Astrocyte of the hippocampus (primary cell): ENCODE measurements at places on chromosomes 4 and X.

GRCh38 chr4:19259920-19260319 lies 991.8 kb upstream of the SLIT2 start:
- DNase-seq: no peak

GRCh38 chr4:42641161-42641560 lies 15.7 kb downstream of the ATP8A1 start:
- DNase-seq: no peak

DNA sequence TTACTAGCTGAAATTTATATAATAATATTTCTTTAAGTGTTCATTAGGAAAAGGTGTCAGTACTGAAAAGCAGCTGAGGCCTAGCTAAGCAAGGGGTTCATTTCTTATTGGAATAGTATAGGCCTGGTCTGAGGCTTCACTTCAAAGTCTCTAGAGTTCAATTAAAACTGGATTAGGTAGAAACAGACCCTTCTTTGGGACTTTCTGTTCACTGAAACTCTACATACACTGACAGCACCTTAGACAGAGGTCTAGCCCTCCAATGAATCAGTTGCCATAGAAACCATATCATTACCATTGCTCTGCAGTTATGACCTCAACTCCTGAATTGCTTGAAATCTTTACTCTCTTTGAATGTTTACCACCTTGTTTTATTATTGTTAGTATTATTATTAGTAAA lies 86.4 kb upstream of the MAB21L2 start:
- DNase-seq: no peak

GRCh38 chr4:159308566-159309340 lies 205.9 kb downstream of the RAPGEF2 start:
- peak; percentile 42 for DNase-seq

DNA sequence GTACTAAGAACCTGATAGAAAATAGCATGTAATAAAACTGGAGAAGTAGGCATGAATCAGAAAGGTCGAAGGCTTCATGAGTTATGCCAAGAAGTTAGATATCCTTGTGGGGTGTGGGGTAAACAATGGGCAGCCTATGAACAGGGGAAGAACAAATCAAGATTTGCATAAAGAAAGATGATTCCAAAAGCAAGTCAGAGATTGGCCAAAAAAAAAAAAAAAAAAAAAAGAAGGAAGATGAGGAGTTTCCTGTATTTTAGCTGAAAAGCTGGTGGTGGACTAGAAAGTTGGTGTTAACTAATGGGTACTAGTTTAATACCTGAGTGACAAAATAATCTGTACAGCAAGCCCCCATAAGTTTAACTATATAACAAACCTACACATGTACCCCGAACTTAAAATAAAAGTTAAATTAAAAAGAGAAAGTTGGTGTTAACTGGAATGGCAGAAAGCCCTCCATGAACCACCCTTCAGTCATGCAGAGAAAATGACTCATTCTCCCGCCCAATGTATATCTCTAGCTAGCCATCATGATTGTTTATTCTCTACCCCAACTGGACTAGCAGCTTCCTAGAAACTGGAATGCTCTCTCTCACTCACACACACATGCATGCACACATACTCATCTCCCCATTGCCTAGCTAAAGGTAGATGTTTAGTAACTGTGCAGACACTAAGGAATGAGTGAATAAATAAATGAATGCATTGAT lies 41.7 kb downstream of the ATP11C start:
- DNase-seq: peak; percentile 18

DNA sequence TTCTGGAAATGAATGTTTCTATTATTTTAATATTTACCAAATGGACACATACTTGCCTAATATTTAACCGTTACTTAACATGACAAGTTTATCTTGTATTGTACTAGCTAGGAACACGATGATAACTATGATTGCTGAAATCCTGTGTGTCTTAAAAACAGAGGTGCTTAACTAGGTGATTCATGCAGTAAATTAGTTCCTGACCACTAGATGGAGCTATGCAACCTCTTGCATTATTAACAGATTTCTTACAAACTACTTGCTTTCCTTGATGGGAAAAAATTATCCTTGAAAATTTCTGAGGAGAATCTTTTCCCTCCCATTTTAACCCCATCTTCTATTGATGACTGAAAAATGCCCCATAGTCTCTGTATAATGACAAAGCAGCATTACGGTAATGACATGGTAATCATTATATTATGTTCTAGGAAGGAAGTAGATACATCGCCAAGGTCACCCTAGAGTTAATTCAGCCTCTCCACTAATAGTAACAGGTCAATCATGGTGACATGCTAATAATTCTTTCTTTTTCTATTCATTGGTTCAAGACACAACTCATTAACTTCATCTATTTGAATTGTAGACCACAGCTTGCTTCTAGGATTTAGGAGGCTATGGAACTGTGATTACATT lies 844.2 kb downstream of the RAPGEF2 start:
- peak; percentile 84 for DNase-seq

DNA sequence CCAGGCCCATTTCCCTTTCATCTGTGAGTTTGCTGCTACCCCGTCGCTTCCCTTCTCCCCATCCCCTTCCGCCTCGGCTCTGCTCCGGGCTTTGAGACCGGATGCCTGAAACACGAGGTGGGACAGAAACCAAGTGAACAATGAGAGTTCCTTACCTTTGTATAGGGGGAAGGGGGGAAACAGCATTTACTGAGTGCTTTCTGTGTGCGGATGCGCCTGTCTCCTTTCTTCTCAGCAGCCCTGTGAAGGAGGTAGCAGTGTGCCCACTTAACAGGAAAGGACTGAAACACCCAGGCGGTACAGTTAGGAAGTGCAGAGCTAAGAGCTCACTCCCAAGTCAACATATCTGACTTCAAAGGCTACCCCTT lies 43.2 kb upstream of the TMSB15B start:
- DNase-seq: peak; percentile 56

DNA sequence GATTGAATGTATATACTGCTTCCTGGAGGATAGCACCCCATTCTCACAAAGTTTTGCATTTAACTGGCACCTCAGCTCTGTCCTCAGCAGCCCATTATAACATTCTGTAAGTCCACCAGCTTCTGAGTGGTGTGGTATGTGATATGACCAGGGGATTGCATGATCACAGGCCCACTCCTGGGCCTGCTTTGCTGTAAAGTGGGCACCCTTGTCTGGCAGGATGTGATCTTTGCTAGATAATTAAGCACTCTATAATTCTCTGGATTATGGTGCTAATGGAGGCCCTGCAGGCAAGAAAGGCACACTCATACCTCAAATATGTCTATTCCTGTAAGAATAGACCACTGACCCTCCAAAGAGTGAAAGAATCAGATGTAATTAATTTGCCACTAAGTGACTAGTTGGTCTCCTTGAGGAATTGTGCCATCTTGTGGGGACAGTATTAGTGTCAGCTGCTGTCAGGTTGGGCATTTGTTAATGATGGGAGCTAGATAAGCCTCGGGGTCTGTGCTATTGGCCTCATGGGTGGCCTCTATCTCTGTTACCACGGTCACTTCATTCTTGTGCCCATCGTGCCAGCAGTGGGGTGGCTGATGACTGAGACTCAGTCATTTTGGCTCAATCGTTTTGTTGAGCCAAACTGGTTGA lies 2.2 kb upstream of the CFI start:
- peak; percentile 87 for DNase-seq

- DNase-seq: no peak
Measured at GRCh38 chrX:19708683-19709082, 178.7 kb downstream of the SH3KBP1 start.

DNA sequence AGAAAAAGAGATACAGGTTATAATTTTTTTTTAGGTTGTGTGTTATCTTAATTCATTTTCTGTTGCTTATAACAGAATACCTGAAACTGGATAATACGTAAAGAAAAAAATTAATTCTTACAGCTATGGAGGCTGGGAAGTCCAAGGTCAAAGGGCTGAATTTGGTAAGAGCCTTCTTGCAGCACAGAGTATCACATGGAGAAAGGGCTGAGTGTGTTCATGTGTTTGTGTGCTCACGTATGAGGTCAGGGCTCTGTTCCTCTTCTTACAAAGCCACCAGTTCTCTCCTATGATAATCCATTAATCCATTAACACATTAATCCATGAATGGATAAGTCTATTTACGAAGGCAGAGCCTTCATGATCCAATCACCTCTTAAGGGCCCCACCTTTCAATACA lies 8.6 kb upstream of the RAB28 start:
- DNase-seq: no peak

- DNase-seq: peak; percentile 29
Measured at GRCh38 chr4:3303923-3304710, 11.3 kb downstream of the RGS12 start.

DNA sequence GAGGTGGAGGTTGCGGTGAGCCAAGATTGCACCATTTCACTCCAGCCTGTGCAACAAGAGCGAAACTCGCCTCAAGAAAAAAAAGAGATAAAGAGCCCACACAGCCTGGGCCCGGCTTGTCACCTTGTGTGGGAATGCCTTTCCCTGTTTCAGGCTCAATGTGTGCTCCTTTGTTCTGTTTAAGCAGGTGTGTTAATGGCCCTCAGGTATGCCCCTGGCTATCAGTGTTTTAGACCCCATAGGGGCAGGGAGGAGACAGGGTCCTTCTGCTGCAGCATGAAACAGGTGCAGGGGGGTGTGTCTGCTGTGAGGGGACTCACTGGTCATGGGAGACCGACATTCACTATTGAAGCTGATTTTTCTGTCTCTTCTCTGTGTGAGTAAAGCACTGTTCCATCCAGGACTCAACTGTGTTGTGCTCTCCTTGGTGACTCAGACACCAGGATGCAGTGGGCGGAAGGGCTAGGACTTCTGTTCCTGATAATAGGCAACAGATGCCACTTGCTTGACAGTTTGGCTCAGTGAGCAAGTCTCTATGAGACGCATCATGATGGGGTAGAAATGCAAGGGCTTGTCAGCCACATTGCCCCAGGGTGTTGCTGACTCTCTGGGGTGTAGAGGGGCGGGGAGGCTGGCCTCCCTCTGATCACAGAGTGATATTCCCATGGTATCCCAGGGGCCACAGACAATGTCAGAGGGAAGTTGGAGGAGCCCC lies 15.6 kb upstream of the LAP3 start:
- no peak for DNase-seq

DNA sequence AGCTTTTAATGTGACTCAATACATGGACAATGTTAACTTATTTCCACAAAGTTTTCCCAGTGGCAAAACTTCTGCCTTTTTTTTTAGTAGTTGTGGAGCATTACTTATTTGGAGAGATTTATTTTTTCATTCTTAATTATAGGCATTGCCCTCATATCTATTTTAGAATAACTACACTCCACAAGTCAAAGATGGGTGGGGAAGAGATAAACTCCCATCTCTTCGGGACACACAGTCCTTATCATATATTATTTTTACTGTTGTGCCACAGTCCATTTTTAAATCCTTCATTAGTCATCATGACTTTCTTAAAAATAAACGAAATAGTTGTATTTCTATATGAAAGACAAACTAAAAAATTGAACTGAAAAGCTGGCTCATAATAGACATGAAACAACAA lies 1.2 kb downstream of the DMD start:
- DNase-seq: no peak

DNA sequence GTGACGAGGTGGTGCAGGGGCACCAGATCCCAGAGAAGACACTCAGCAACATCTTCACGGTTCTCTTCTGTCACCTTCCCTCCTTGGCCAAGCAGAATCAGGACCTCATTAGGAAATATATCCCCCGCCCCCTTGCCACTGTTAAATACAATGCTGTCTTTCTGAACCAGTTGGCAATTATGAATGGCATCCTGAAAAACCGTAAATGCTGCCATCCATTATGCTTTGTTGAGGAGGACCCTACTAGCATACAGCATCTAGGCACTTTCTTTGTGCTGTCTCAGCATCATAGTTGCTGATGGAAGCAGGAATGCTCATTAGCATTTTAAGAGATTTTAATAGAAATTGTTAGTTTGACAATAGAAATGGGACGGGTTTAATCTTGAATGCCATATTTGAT lies 138.5 kb downstream of the DCLK2 start:
- no peak for DNase-seq

GRCh38 chr4:169658975-169659715 lies 38.8 kb downstream of the CLCN3 start:
- DNase-seq: peak; percentile 15

GRCh38 chrX:84046403-84046984 lies 141.5 kb downstream of the RPS6KA6 start:
- DNase-seq: peak; percentile 57

- peak; percentile 57 for DNase-seq
Measured at GRCh38 chr4:95155759-95156451, 392.9 kb downstream of the UNC5C start.

DNA sequence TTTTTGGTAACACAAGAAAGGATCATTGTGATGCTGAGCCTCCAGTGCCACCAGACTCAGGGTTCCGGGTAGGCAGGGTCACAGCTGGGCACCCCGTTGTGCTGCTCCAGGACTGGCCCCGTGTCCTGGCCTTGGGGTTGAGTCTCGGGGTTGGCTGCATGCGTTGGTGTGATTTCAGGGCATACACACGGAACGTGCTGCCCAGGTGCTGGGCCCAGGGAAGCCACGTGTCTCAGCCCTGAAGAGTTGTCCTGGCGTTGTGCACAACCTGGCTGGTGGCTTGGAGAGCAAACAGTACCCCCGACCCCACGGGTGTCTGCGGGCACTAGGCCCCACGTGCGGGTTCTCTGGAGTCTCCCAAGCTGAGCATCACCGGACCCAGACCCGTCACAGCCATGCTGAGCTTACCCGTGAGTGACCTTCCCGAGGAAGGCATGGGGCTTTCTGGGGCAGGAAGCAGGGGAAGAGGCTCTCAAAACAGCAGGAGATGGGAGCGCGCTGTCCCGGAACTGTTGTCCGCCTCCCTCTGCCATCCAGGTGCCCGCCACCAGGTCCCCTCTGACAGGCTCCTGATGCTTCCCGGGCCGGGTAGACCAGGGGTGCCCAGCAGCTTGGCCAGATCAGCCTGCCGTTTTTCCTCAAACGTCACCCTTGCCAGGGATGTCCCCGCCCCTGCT lies 66.1 kb upstream of the ENPP6 start:
- no peak for DNase-seq

- DNase-seq: peak; percentile 80
Measured at GRCh38 chrX:23803931-23804381, 21.0 kb downstream of the SAT1 start.

DNA sequence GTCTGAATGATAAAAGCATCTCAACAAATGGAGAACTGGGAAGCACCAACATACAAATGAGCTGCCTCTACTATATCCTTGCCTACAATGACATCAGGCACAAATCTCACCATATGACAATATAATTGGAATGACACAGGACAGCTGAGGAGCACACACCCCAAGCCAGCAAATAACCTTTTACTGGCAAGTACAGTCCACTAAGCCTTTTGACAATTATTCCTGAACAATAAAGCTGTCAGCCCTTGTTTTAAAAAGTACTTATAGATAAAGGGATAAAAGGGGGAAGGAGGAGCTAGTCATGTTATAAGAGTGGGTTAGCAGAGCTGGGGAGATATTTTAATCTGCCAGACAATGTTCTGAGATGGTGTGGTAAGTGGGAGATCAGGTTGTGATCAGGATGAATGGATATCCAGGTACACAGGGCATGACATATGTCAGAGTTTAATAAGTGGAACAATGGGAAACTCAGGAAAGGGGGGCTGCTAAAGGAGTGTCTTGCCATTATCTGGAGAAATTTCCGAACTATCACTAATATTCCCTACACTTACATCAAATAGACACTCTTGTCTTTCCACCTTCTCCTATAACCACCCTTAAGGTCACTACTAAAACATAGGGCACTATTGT lies 127.6 kb downstream of the GPC3 start:
- no peak for DNase-seq
